Upper lobe of right lung (tissue), 1 donor: ENCODE measurements at places on chromosomes 1 and 21. TPM values are rescaled to one million over a fixed set of nuclear protein-coding genes. Genes with fewer than 3 reads are reported as not detected.

DNA sequence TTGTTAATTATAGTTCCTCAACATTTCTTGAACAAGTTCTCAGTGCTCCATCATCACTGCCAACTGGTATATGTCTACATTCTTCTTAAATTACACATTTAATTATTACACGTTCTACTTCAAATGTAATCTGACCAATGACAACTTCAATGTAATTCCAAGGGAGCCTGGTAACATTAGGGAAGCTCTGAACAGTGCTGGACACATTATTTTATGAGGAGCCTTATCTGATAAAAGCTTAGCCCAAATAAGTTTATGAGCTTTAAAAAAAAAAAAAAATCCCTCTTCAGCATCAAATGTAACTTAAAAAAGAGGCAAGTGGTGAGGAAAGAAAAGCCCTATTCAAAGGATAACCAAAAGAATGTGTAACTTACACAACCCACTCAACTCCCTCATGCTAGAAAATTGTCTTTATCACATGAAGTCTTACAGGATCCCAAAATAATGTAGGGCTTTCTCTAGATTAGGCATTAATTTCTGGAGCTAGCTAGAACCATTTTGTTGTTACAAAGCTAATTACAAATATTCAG is 35.2 kb upstream of the ABCA4 start:
- H3K27ac ChIP-seq = no peak overlapping the region
- no peaks in the 10 kb centered on the region for H3K27me3 ChIP-seq
- H3K4me3 ChIP-seq = no peak overlapping the region
- no peaks in the 10 kb centered on the region for H3K4me1 ChIP-seq
- H3K36me3 ChIP-seq = no peaks in the 10 kb centered on the region
- DNase-seq = no peak

- H3K27ac ChIP-seq = no peak overlapping the region
- H3K27me3 ChIP-seq = no peaks in the 10 kb centered on the region
- DNase-seq = no peak
- no peaks in the 10 kb centered on the region for H3K36me3 ChIP-seq
- peaks cover 7% of the 10 kb centered on the region for H3K4me1 ChIP-seq
These were observed 40.0 kb downstream of the RCAN1 start for GRCh38 chr21:34574601-34575529.

The SLC6A17 gene
- 0.06 TPM for total RNA-seq

The PRELP gene
- 91.8 TPM for total RNA-seq

The SPATA17 gene
- 0.26 TPM for total RNA-seq
